Astrocyte (in vitro differentiated cells and primary cell): ENCODE measurements at places on chromosomes 1 and 21.

DNA sequence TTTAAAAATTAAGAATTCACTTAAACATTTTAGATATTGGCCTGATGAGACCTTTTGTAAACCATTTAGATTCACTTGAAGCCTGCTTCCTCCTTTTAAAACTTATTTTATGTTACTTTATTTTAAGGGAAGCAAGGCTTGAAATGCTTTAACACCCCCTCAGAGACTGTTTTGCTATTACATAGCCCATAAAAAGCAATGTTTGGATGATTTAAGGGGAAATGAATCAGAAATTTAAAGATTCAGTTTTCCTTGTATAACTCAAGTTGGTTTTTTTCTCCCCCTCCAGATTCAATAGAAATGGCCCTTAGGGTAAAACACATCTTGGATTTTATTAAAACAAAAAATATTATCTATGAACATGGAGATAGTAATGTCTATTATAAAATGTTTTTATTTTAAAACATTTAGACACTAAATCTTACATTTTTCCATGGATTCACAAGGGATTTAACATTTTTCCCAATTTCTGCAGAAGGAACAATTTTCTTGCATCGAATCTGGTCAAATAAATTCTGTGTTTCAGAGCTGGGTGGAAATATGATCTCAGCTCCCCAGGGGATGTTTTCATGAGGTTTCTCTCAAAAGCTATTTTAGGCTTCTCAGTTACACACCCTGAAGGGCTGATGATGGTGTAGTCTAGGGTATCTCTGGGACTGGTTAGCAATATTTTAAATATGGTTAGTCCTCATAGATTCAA lies 69.3 kb upstream of the WARS2 start:
- DNase-seq: no peak

DNA sequence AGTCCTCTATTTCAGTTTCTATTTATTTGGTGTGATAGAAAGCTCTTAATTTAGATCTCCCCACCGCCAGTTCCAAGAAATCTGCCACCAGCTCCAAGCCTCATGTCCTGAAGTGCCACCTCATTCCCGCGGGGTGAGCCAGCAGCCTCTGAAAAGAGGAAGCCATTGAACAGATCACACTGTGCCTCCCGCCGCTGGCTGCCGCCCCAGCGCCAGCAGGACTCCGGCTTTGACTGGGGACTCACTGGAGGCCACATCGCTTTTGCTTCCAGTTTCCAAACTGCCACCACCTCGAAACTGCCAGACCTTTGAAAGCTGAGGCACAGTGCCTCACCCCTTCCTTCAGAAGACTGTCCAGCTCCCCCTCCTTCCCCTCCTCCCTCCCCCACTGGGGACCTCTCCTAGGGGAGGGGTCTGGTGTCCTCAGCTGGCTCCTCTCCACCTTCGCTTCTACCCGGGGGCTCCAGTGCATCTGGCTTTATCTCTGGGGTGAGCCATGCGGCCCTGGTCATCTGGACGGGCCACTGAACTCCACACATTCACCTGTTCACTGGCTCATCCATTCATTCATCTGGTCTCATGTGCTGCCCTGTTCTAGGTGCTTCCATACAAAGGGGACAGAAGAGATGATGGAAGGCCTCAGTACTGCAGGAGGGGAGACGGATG lies 58.9 kb downstream of the VPS26C start:
- no peak for DNase-seq

DNA sequence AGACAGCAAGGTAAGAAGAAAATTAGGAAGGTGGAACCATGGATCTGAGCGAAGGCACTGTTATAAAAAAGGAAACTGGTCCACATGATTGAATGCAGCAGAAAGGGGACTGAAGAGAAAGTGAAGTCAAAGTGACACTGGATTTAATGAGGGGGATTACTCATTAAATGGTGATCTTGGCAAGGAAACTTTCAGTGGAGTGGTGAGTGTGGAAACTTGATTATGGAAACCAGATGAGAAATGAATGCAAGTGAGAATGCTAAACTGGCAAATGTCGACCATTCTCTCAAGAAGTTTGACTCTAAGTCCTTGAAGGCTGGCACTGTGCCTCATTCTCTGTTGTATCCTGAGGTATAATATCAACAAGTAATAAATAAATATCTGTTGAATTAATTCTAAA lies 23.3 kb downstream of the COLGALT2 start:
- DNase-seq: no peak

DNA sequence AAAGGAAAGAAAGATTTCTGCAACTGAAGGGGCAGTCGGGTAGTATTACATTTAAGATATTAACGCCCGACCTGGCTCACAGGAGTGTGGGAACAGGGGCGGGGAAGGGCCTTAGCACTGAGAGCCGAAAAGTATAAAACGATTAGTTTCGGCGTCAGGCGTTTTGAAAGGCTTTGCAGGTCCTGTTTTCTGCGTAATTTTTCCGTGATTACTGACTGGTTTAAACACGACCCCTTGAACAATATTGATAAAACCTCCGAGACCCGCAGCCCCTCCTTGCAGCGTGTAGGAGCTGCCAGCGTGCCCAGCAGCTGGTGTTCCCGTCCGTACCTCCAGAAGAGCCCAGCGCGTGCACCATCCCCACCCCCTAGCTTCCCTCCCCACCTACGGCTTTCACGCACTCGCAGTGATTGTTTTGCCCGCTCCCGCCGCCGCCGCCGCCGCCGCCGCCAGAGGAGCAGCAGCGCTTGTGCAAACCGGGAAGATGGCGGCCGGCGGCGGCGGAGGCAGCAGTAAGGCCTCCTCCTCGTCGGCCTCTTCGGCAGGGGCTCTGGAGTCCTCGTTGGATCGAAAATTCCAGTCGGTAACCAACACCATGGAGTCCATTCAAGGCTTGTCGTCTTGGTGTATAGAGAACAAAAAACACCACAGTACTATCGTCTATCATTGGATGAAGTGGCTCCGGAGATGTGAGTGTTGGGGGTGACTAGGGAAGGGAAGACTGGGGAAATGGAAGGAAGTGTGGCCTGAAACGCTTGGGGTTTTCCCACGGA lies 470 bp downstream of the RPRD2 start:
- DNase-seq: peak; percentile 51

- no peak for DNase-seq
These were observed 677 bp downstream of the AGPAT3 start for GRCh38 chr21:43865540-43866259.

DNA sequence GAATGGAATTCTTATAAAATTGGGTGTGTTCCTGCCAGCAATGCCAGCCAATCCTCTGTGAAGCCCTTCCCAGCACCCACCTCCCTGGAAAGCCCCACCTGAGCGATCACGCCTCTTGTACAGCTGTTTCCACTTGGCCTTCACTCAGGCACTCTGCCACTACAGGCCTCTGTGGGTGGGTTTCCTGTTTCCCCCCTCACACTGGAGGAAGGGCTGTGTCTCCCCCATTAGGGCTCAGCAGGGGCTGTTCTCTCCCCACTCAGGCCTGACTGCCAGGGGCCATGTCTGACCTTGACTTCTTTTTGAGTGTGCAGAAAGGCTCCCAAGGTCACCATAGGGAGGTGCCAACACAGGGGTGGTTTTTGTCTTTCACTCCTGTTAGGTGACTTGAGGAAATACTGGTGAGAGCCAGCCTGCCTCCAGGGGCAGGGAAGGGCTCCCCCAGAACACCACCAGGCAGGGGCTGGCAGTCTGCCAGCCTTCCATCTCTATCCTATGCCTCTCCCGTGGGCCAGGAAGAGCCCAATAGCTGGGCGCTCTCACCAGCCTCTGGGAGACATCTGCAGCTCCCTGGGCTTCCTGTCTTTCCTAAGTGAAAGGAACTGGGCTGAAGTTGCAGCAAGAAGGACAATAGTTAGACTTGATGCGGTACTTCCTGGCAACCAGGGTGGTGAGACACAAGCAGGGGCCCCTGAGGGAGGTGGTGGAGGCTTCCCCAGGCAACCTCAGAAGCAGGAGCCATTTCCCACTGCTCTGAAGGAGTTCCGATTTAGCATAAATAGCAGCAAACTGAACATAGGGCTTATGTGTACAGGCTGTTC lies 49.1 kb downstream of the ELK4 start:
- DNase-seq: no peak

DNA sequence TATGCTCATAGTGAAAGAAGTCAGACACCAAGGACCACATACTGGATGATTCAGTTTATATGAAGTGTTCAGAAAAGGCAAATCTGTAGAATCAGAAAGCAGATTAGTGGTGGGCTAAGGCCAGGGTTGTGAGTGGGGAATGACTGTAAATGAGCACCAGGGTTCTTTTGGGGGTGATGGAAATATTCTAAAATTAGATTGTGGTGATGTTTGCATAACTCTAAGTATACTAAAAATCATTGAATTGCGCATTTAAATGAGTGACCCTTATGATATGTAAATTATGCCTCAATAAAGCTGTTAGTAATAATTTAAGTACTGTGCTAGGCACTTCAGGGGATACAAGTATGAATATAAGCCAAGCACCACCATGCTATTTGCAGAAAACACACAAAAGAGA lies 256.3 kb downstream of the TPR start:
- DNase-seq: no peak

- DNase-seq: peak; percentile 58
These were observed 60.7 kb downstream of the ZNF697 start for GRCh38 chr1:119587341-119587740.

GRCh38 chr1:244369256-244370057 lies 82.3 kb downstream of the ADSS2 start:
- DNase-seq: no peak

- DNase-seq: no peak
These were observed 13.3 kb downstream of the CSF1 start for GRCh38 chr1:109923946-109924275.

DNA sequence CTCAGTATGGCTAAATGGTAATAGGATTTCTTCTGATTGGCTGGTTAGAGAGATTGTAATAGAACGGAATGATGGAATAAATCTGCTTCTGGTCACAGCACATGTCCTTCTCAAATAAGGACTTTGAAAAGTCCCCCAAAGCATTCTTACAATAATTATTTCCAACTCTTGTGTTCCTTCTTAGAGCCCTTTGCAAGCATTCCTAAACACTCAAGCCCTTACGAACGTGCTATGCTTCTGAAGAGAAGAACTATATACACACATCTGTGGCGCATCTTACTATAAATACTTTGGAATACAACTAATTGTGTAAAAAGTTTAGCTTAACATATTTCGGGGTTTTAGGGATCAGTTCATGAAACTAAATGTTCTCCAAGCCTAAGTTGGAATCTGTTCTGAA lies 25.6 kb downstream of the CLIC4 start:
- DNase-seq: no peak

DNA sequence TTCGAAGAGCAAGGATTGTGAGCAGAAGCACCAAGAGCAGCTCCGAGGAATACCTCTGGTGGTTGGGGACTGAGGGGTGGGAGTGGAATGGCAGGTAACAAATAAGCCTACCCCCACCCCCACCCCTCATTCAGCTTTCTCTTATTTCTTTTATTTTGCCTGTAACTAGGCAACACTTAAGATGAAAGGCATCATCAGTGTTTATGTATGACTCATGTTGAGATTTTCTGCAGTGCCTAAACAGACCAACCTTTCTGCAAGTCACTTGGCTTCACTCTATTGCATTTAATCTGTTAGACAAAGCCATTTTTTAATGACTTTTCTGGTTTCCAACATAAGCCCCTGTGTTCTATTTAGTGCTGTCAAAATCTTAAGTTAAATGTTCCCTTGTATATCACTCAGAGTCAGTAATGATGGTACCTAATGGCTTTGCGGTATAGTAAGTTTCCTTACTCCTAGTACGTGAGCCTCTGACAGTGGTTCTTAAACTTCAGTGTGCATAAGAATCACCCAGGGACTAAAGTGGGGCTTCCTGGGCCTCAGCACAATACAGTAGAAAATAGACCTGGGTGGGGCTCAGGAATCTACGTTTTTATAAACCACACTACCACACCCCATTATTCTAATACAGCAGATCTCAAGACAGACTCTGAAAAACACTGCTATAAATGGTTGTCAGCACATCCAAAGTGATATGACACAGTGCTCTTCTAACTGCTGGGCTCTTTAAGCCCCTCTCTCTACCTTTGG lies 19.9 kb downstream of the CASQ2 start:
- peak; percentile 68 for DNase-seq
